ENCODE measurements at places on chromosomes 5 and 9.

DNA sequence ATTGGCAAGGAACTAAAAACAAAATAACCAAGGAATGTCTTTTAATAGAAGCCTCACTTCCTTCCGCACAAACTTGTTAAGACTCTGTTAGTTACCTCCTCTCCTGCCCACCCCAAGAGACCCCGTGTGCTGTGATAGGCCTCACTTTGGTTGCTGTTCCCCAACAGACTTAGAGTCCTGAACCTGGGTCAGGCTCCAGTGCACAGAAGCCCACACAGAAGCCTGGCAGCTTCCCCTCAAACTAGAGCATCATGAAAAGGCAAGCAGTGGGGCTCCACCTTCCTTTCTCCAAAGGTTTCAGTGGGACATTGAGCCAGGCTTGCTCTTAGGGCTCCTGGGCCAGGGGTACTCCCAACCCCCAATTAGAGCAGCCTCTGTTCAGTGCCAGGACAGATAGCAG, 230.5 kb downstream of the ESM1 start:
- DNase-seq: no peak

DNA sequence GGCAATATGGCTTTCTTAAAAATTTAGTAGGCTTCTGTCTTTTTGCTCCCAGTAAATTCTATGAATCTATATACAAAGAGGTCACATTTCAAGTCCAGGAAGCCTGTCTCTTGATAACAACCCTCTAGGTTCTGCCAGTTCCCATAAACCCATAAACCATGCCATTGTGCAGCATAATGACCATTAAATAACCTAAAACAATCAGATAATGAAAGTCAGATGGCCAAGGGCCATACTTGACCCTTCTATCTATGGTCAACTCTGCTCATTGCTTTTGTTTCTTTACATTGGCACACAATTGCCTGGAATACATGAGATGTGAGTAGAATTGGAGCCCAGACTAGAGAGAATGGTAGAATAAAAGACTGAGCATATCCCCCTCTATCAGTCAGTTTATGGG, 305.4 kb upstream of the KIF2A start:
- no peak for DNase-seq

- no peak for DNase-seq
Measured at GRCh38 chr5:177443144-177443983, 3.2 kb upstream of the PRR7 start.

DNA sequence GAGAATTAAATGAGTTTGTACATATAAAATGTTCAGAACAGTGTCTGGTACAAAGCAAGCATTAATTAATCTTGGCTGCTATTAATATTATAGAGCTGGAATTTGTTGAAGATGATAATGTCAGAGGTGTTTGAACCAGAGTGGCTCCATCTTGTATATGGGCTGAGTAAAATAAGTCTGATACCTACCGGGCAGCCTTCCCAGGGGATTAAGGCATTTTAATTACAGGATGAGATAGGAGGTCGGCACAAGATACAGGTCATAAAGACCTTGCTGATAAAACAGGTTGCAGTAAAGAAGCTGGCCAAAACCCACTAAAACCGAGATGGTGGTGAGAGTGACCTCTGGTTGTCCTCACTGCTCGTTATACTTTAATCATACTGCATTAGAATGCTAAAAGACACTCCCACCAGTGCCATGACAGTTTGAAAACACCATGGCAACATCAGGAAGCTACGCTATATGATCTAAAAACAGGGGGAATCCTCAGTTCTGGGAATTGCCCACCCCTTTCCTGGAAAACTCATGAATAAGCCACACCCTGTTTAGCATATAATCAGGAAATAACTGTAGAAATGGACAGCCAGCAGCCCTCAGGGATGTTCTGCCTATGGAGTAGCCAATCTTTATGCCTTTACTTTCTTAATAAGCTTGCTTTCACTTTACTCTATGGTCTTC, 90.2 kb downstream of the PLK2 start:
- DNase-seq: no peak

GRCh38 chr5:177220576-177220975, 82.9 kb downstream of the RAB24 start:
- no peak for DNase-seq

DNA sequence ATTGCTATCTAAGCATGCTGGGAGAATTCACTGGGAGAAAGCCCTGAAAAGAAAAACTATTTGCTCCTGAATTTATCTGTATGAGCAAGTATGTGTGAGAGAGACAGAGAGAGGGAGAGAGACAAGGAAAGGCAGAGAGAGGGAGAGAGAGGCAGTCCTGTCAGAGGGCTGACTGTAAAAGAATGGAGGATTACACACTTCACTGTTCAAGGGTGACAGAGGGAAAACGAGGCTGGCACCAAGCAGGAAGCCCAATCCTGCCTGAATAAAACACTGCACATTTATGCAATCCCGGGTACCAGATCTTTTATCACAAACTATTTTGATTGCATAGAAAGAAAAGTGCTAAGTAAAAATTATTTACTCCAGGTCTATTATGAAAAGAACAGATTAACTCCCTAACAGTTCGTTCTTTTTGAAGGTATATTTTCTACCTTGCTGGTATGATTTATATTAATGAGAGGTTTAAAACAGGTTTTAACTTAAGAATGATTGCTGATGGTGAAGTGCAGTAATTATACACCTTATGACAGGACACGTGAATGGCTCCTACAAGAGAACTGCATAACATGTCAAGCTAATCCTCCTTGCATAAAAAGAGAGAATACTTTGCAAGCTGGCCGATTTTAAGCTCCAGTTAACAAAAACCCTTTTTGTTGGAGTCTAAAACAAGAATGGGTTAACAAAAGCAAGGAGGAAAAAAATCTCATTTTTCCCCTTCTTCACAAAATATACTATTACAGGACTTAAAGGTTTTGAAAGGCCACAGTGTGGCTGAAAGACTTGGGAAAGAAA, 82.5 kb downstream of the NFIB start:
- no peak for DNase-seq

GRCh38 chr5:76445063-76445462, 42.0 kb downstream of the IQGAP2 start:
- no peak for DNase-seq

- DNase-seq: no peak
Measured at GRCh38 chr5:141493500-141494422, 4.9 kb downstream of the PCDHGC5 start.

- no peak for DNase-seq
Measured at GRCh38 chr5:83133797-83134196, 56.5 kb downstream of the XRCC4 start.

DNA sequence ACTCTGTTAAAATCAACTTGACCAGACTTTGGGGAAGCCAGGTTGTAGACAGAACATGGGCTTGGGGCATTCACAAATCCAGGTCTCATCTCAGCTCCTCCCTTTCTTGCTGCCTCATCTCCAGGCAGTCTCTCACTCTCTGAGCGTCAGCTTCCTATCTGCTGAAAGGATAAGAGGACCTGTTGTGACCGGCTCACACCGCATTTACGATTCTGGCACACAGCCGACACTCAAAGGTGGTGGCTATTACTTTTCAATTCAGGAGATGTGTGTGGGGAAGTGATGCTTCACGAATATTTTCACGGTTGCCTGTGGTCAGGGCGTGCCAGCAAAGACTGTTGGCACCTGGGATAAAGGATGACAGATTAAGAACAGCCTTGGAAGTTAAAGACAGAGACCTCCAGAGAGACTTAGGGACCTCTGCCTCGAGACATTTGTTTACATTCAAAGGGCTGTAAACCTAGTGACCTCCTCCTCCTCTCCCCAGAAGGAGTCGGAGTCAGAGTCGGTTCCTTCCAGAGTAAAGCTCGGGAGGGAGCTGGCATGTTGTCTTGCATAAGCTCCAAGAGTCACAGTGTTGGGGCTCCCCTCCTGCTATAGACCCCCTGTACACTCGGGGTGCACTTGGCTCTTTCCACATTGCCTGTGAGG, 83.2 kb downstream of the AK8 start:
- DNase-seq: no peak

- no peak for DNase-seq
Measured at GRCh38 chr5:181198905-181199519, 6.0 kb downstream of the TRIM7 start.

- no peak for DNase-seq
Measured at GRCh38 chr5:143328589-143329220, 74.8 kb downstream of the NR3C1 start.

DNA sequence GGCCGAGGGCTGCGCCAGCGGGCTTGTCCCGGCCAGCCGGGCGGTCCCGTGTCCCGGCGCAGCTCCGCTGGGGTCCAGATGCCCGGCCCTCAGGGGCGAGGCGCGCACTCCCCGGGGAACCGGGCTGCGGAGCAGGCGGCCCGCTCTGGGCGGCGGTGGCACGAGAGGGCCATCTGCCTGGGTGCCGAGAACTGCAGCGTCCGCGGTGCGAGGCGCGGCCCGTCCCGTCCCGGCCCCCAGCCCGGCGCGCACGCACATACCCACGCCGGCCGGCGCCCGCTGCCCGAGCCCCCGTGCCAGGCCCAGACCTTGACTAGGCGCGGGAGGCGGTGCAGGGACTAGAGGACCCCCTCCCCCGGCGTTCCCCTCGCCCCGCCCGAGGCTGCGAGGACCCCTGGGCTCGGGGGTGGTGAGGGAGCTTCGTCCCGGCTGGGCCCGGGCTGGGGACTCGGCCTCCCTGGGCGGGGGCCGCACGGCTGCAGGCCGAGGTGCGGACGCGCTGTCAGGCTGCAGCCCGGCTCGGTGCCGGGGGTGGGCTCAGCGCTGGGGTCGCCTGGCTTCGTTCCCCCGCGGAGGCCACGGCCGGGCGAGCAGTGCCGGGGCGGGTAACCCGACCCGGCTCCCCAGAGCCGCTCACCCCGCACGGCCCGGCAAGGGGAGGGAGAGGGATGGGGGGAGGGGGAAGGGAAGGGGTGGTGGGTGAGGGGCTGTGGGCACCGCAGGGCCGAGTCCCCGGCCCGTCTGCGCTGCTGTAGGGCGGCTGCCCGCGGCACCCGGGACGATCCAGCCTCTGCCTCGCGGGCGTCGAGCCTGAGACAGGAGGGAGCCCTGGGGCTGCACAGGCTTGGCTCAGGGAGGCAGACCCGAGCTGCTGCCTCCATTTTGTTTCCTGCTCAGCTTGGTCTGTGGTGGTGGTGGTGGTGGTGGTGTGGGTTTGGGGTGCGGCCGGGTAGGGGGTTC, 1.2 kb upstream of the NSD1 start:
- DNase-seq: no peak

Data from smooth muscle cell of the brain vasculature (primary cell).